ENCODE measurements at places on chromosomes 3 and 15.

DNA sequence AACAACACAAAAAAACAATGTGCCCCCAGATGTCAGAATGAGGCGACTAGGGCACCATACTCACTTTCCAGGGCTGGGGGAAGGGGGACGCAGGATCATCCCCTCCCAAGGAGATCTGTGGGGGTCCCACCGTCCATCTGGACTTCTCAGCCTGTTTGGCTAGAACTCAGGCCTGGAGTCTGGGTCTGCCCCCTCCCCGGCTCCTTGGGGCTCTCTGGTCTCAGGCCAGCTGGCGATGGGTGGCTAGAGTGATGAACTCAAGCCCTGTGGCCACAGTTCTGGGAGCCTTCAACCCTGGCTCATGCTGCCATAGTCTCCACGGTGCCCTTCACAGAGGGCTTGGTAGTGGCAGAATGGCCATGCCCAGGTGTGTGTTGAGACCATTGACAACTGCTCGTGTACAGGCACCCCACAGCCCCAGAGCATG is 13.6 kb downstream of the ZBTB47 start:
- no peak for DNase-seq

DNA sequence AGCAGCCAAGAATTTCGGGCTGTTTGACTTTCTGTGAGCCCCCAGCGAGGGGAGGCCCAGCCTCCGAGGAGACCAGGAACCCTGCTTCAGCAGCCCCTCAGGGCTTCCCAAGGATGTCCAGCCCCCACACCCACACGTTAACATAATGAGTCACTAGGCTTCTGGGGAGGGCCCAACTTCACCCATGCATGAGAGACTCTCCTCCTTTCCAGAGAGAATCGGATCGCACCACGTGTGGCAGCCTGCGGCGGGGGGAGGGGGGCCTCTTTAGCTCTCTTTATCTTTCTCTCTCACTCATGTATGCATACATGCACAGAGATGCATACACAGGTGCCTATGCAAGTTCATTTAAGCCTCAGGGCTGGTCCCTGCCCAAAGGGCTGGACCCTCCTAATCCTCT is 3.1 kb upstream of the AP2M1 start:
- no peak for DNase-seq

- no peak for DNase-seq
Observed at GRCh38 chr3:112587336-112587735, 25.5 kb downstream of the SLC35A5 start.

- no peak for DNase-seq
Observed at GRCh38 chr3:37041546-37042195, 48.4 kb downstream of the MLH1 start.

- no peak for DNase-seq
Observed at GRCh38 chr3:47846186-47846879, 43.4 kb downstream of the DHX30 start.

DNA sequence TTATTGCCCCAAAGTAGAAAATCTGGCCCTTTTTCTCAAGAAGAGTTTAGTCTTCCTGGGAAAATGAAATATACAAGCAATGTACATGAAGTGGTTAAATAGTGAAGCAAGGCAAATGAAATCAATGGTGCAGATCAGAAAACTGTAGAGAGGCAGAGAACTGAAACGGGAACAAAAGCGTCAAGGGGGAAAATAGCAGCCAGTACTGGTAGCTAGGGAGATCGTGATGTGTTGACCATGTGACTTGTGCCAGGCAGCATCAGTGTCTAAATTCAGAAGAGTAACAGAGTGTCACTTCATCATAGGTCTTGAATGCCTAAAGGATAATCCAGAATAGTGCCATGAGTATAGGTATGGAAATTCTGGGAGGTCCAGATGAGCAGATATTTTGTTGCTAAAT is 163.1 kb downstream of the CHL1 start:
- DNase-seq = no peak

DNA sequence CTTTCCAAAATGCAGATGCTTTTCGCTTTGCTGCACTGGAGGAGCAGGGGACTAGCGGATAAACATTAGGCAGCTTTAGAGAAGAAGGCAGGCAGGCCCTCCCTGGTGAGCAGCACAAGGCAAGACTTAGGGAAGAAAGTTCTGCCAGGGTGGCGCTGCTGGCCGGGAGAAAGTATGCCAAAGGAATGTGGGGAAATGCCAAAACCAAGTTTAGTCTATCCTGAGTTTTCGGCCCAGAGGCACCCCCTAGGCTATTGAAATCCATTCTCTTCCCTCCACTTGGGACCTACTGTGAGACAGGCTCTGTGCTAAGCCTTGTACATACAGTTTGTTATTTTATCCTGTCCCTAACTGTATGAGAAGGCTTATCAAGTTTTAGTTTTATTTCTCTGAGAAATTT is 9.2 kb downstream of the SHC4 start:
- DNase-seq = no peak

DNA sequence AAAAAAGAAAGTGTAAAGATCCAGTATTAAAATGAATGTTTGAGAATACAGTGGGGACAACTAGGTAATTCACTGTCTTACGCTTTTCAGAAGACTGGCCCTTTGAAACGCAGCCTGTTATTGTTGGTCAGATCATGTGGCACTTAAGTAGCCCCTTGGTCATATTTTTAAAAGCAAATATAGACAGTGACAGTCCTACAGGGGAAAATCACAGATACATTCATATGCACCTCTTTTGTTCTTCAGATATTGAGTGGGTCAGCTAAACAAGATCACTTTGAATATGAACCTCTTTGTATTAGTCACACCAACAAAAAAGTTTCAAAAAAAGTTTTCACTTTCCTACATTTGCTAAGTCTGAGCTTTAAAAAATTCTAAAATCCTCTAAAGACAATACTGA is 36.0 kb downstream of the TIGIT start:
- DNase-seq = no peak

All from hypothalamus (tissue), 51 donors.